ENCODE measurements at places on chromosomes 1 and 21.
A peak's percentile ranks its signal among the peaks of the same experiment; 100 is the strongest.

GRCh38 chr1:230316864-230317745 lies 109.0 kb downstream of the PGBD5 start:
- no peak for DNase-seq

- peak; percentile 54 for DNase-seq
These were observed 160.9 kb upstream of the UBE2U start for GRCh38 chr1:64042331-64043100.

GRCh38 chr1:97893844-97894243 lies 27.0 kb downstream of the DPYD start:
- no peak for DNase-seq

DNA sequence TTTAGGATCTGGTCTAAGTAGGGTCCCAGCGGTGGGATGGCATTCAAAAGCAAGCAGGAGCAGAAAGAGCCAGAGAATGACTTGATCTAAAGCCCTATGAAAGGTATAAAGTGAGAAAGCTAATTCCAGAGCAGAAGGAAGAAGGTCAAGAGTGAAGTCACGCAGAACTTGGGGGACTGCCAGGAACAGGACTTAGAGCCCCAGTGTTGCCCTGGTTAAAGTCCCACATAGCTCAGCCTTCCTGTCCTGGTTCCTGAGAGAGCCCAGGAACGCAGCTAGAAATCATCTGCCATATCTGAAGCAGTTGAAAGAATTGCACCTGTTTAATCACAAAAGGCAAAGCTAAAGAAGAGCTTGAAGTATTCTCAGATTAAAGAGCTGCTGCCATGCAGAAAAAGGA lies 160.6 kb upstream of the ATP1B1 start:
- no peak for DNase-seq

DNA sequence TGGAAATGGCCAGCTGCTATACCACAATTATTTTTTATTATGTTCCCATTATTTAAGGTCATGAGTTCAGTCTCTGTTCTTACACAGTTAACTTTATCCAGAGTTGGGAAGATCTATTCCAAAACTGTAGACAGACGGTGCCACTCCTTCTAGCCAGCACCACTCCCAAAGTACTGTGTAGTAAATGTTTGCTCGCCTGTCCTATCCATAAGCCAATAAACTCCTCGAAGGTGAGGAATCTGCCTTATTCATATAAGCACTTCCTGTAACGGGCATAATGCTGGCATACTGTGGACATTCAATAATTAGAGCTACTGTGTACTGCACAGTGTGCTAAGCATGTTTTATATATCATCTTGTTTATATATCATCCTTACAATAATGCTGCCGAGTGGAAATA lies 26.1 kb upstream of the STMN1 start:
- no peak for DNase-seq

GRCh38 chr1:44806704-44807363 lies at the start of gene DYNLT4:
DYNLT4 (minus strand) TSS chr1:44807351; CDS start chr1:44806668, 683 bp downstream.
- no peak for DNase-seq

DNA sequence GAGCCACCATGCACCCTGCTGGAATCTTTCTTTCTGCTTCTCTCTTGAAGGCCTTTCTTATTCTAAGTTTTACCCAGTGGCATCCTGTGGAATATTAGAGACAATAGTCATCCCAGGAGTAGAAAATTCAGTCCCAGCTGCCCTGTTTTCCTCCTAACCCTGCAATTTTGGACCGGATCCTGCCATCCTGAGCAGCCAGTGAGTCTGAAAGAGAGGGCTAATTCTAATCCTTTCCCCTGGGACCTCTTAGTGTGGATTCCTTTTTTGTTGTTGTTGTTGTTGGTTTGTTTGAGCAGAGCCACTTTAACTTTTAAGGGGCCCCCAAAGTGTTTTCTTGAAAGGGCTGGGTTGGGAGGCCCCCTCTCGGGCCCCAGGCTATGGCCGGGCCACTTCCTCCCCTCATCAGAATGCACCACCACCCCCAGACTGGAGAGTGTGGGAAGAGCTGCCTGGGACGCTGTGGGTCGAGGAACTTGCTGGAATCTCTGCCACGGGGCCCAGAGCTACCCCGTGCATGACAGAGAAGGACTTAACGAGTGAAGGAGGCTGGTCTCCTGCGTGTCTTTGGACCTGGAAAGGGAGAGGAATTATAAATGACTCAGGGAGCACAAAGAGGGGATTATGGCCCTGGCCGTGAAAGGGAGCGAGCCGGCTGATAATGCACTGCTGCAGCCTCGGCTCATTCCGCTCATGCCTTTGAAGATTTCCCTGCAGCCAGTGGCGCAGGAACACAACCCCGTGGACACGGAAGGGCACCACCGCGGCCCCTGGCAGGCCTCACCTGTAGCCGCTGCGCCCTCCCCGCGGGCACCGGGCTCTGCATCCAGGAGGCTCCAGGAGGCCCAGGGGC lies 81.0 kb upstream of the AKT3 start:
- no peak for DNase-seq

GRCh38 chr1:154994269-154994587 lies 842 bp downstream of the LENEP start:
- no peak for DNase-seq

- no peak for DNase-seq
These were observed 101.6 kb downstream of the BRINP3 start for GRCh38 chr1:190376044-190376443.

DNA sequence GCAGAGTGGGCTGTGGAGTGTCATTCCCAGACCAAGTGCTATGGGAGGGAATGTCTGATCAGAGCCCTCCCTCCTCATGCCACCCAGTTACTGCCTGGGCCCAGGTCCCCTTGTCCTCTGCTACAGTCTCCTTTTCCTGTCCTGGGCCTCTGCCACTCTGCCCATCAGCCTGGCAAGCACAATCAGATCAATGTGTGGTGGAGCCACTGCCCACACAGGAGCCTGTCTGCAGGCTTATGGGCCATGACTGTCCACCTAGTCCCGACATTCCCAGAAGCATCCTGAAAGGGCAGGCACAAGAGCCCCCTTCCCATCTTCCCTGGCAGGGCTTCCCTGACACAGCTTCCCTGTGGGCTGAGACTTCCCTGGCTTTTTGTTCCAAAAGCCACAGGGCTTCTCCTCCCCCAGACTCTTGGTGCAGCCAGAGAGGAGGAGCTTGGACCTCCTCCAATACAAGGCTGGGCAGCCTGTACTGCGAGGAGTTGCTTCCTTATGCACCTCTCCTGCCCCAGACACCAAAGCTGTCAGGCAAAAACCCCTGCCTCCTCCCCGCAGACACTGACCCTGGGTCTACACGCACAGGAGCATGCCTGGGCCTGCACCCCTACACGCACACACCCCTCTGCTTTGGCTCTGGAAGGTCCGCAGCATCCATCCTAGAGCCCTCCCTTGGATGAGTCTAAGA lies 29.2 kb upstream of the CNTN2 start:
- no peak for DNase-seq

DNA sequence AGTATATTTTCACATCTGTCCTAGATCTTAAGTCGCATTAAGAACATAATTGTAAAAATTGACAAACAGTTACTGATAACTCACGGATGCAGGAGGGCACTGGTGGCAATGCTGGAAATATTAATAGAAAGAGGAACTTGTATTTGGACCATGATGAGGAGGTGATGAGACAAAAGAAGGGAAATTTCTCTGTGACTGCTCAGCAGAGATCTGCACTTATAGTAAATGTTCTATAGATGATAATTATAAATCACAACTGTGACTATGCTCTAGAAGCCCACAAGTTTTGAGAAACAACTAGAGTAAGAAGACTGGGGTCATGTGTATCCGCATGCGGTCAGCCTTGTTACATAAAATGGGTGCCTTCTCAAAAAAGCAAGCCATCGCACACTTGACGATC lies 8.7 kb upstream of the DUSP12 start:
- DNase-seq = no peak

DNA sequence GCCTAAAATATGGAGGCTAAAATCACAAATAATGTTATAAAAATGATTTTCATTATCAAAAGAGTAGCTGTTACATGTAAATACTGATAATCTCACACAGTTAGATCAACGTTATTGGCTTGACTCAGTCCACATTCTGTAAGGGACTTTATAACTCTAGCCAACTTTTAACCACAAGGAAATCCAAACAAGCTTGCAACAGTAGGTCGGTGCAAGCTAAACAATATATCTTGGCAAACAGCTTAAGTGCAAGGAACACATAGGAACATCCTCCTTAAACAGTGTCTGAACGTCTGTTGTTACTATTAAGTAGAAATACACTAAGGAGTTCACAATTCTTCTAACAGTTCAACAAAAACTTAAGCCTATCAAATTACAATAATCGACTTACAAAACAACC lies 126.7 kb downstream of the EIF4G3 start:
- DNase-seq = no peak

DNA sequence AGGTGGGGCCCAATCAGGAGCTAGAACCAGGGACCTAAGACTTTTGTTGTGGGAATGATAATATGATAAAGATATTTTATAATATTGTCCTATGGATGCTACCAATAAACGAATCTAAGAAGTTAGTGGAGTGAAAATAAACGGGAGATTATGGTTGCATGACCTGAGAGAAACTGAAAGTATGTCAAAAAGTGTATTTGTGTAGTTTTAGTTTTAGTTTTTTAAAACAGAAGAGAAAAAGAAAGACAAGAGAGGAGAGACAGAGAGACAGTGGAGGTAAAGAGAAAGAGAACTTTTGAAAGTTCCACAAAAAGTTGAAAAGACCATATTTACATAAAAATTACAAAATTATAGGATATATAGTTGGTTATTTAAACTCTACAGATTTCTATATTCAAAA lies 64.1 kb upstream of the TMPRSS15 start:
- no peak for DNase-seq

GRCh38 chr1:48039088-48040054 lies 42.2 kb upstream of the TRABD2B start:
- peak; percentile 92 for DNase-seq

- DNase-seq = no peak
These were observed 36.8 kb upstream of the MACF1 start for GRCh38 chr1:39167632-39168209.

- no peak for DNase-seq
These were observed 102.6 kb downstream of the KIAA0319L start for GRCh38 chr1:35454616-35455015.

GRCh38 chr1:21251773-21252471 lies 38.3 kb downstream of the ECE1 start:
- DNase-seq = peak; percentile 79

- DNase-seq = no peak
These were observed 7.5 kb downstream of the TMEM9 start for GRCh38 chr1:201146626-201147390.

GRCh38 chr1:199946305-199947155 lies 81.0 kb upstream of the NR5A2 start:
- no peak for DNase-seq

DNA sequence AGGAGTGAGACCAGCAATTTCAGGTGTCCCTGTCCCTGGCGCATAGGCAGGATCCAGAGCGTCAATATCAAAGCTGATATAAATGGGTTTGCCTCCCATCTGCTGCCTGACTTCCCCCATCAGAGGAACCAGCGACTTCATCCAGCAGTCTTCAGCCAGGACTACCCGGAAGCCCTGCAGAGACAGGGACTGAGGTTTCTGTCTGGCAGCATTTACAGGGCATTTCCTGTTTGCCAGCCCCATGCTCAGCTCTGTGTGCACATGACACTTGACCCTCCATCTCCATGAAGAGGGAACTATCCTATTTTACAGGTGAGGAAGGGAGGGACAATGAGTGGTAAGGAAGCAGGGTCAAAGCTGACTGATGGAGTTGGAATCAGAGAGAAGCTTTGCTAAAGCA lies 7.2 kb downstream of the AGMAT start:
- no peak for DNase-seq

- DNase-seq = no peak
These were observed 11.9 kb downstream of the PKNOX1 start for GRCh38 chr21:42986125-42986783.

DNA sequence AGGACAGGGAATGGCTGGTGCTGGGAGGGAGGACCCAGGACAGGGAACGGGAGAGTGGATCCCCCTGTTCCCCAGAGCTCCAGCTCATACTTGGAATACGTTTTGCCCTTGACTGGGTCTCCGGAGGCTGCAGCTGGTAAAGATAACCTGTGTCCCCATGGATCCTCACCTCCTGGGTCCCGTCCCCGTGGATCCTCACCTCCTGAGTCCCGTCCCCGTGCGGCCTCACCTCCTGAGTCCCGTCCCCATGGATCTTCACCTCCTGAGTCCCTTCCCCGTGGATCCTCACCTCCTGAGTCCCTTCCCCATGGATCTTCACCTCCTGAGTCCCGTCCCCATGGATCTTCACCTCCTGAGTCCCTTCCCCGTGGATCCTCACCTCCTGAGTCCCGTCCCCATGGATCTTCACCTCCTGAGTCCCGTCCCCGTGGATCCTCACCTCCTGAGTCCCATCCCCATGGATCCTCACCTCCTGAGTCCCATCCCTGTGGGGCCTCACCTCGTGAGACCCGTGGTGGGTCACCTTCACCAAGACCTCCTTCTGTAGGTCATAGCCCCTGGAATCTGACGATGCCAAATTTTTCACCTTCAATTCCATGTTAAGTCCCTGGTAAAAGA lies 61.4 kb downstream of the SCCPDH start:
- no peak for DNase-seq

DNA sequence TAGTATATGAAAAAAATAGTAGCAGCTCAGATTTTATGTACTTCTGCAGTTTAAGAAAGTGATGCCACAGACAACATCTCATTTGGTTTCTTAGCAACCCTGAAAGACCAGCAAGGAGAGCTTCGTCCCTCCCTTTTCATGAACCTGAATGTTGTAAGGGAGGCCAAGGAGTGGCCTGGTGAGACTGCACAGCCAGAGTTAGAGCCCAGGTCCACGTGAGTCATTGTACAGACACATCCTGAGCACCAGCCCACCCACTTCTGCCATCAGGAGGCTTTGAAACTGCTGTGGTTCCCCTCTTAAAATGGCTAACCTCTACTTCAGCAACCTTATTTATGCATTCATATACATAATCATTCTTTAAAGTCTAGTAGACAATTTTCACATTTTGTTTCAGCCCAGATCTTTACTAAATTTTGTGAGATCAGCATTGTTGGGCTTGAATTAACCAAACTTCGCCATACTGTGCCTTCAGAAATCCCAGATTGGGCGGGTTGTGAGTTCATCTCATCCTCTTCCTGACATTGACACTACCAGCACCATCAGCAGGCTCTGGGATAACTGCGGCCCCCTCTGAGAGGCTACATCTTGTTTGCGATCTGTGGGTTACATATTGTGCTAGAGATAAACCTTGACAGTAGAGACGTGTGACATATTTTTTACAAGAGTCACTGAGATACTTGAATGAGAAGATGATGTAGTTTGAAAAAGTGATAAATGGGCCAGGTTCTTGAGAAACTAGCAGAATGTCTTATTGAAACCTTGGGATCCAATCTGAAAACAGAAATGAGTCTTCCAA lies 106.7 kb downstream of the CAMTA1 start:
- no peak for DNase-seq

Data from Caki2 (cell line).